ENCODE measurements at places on chromosomes 11 and 22. TPM values are rescaled to one million over a fixed set of nuclear protein-coding genes. Genes with fewer than 3 reads are reported as not detected.

- H3K4me1 ChIP-seq: peaks cover 34% of the 10 kb centered on the region
- H3K4me3 ChIP-seq: no peak overlapping the region
- H3K27me3 ChIP-seq: no peaks in the 10 kb centered on the region
- DNase-seq: peak; percentile 77
- H3K27ac ChIP-seq: peak overlapping the region; percentile 56
- no peaks in the 10 kb centered on the region for H3K36me3 ChIP-seq
These were observed 29.5 kb upstream of the MYH9 start for GRCh38 chr22:36417281-36417686.

GRAP2 gene
- 7.2 TPM for total RNA-seq

DNA sequence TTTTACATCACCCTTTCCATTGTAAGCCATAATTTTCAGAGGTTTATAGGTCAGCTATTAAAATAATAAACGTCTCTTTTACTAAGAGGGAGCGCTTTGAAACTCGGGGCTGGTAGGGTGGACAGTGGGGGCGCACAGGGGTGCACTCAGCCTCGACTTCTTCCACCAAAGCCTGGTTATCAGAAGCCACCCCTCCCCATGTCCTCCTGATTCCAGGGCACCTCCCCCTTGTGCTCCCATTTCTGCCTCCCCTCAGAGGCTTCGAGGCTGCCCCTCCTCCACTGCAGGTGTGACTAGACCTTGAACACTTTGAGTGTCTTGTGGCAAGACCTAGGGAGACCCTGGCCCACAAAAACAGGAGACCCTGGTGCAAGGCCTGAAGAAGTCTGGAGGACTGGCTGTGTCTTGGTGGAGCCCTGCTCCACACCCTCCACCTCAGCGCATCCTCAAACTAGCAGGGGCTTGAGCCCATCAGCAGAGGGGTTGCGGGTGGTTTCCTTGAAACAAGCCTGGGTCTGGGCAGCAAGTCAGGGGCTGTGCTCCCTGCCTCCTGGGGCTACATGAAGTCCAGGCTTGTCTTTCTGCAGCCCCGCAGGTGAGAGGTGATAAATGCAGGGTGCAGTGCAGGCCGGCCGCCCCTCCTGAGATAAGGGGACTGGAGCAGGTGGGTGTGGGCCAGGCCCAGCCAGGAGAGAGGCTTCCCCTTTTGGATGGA lies 3.0 kb downstream of the CDKN1C start:
- no peak overlapping the region for H3K4me3 ChIP-seq
- H3K36me3 ChIP-seq: no peaks in the 10 kb centered on the region
- no peaks in the 10 kb centered on the region for H3K27me3 ChIP-seq
- DNase-seq: no peak
- H3K4me1 ChIP-seq: peaks cover 15% of the 10 kb centered on the region

DNA sequence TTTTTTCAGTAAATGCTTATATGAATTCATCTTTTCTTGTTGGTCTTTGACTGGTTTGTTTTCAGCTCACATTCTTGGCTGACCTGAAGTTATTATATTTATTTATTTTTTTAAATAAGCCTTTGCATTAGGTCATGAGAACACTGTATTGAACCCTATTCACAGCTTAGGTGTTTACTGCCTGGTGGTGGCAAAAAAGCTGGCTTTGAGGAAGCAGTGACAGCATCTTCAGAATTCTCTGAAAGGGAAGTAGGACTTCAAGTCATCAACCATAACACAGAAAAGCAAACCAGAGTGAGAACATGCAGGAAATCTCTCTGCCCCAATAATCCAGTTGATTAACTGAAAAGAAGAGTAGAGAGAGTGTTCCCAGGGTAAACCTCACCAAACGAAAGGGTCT lies 30.3 kb upstream of the MMP13 start:
- no peak overlapping the region for H3K4me3 ChIP-seq
- no peak for DNase-seq
- H3K36me3 ChIP-seq: no peaks in the 10 kb centered on the region
- no peak overlapping the region for H3K27ac ChIP-seq

UPB1 gene
- total RNA-seq: not detected

- no peaks in the 10 kb centered on the region for H3K4me1 ChIP-seq
- DNase-seq: peak; percentile 35
- H3K27me3 ChIP-seq: no peaks in the 10 kb centered on the region
These were observed 62.1 kb upstream of the NUP50 start for GRCh38 chr22:45101515-45102227.

OR52A1 gene
- not detected for total RNA-seq

DNA sequence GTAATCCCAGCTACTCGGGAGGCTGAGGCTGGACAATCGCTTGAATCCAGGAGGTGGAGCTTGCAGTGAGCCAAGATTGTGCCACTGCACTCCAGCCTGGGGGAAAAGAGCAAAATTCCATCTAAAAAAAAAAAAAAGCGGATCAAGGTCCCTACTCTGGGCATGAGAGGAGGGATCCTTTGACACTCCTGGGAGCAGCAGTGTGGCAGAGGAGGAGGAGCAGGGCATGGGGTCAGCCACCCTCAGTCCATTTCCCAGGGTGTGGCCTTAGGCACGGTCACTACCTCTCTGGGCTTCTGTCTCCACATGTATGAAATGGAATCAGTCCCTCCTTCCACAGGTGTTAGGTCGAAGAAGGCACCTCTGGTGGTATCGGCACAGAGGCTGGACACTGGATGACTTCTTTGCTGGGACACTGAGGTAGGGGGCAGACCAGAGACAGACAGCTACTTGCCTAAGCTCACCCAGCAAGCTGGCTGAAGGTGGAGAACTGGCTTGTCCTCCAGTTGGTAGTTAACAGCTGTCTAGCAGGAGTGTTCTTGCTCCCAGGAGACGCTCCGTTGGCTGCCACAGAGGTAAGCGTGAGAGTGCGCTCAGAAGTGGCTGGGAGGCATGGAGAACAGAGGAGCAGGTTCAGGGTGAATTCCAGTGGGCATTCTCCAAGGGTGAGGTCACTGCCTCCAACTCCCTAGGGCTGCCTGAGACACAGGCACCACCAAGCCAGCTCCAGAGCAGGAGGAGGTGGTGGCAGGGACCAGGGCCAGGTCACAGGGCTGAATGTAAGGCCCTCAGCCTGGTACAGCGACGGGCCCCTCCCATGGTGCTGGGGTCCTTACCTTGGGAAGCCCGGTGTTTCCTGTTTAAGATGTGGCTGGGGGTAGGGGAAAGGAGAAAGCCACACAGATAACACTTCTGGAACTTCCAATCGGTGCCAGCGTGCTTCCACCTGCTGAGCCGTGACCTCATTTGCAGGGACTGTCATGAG lies 19.5 kb downstream of the TXN2 start:
- H3K4me3 ChIP-seq: no peak overlapping the region
- H3K4me1 ChIP-seq: peaks cover 38% of the 10 kb centered on the region
- peak overlapping the region; percentile 91 for H3K27ac ChIP-seq
- H3K36me3 ChIP-seq: no peaks in the 10 kb centered on the region
- no peaks in the 10 kb centered on the region for H3K27me3 ChIP-seq

GRCh38 chr11:3052567-3052966 lies 4.7 kb downstream of the CARS1 start:
- peaks cover 23% of the 10 kb centered on the region for H3K4me1 ChIP-seq
- peaks cover 4% of the 10 kb centered on the region for H3K36me3 ChIP-seq
- no peak overlapping the region for H3K4me3 ChIP-seq
- no peak for DNase-seq
- H3K27me3 ChIP-seq: no peaks in the 10 kb centered on the region

GRCh38 chr11:107929611-107930200 lies 1.5 kb downstream of the RAB39A start:
- no peak for DNase-seq
- H3K36me3 ChIP-seq: no peaks in the 10 kb centered on the region
- no peak overlapping the region for H3K27ac ChIP-seq
- no peak overlapping the region for H3K4me3 ChIP-seq

GRCh38 chr11:61700212-61700611 lies 20.0 kb downstream of the DAGLA start:
- H3K27ac ChIP-seq: no peak overlapping the region
- peaks cover 17% of the 10 kb centered on the region for H3K4me1 ChIP-seq
- H3K36me3 ChIP-seq: no peaks in the 10 kb centered on the region
- no peaks in the 10 kb centered on the region for H3K27me3 ChIP-seq

- H3K4me3 ChIP-seq: no peak overlapping the region
- H3K4me1 ChIP-seq: no peaks in the 10 kb centered on the region
- H3K27me3 ChIP-seq: no peaks in the 10 kb centered on the region
- no peaks in the 10 kb centered on the region for H3K36me3 ChIP-seq
- no peak overlapping the region for H3K27ac ChIP-seq
These were observed 7.7 kb upstream of the GLYATL1B start for GRCh38 chr11:59078435-59078834.

- no peak overlapping the region for H3K4me3 ChIP-seq
- DNase-seq: no peak
- no peaks in the 10 kb centered on the region for H3K36me3 ChIP-seq
- H3K4me1 ChIP-seq: no peaks in the 10 kb centered on the region
- H3K27ac ChIP-seq: no peak overlapping the region
- no peaks in the 10 kb centered on the region for H3K27me3 ChIP-seq
These were observed 274.4 kb upstream of the SYN3 start for GRCh38 chr22:33332538-33332937.

ENTHD1 gene
- not detected for total RNA-seq

GLYAT gene
- not detected for total RNA-seq

TENM4 gene
- total RNA-seq: 156 TPM

DNA sequence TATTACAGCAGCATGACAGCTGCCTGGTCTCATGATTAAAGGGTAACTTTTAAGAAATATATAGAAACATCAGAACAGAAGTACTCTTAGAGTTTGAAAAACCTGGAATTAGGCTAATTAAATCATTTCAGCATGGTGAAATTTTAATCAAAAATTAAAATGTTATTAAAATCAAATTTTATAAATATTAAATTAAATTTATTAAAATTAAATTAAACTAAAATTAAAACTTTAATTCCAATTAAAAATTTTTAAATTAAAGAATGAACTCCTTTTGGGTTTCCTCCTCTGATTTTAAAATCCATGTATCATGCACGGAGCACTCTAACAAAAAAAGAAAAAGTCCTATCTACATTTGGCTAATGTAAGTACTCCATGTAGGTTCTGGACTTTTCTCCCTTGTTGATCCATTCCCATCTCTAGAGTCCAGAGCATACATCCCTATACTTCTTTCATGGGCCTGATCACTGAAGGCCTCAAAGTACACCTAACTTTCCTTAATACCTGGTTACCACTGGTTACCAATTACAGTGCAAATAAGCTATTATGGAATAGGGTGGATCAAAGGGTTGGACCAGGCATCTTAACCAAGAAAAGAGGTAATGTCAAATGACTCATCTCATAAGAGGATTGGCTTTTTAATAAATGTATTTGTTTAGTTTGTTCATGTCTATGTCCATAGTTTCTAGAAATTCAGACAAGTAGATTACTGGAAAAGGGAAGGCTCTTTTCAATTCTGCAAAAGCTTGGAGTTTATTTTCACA lies 48.4 kb upstream of the MUC15 start:
- peaks cover 5% of the 10 kb centered on the region for H3K4me1 ChIP-seq
- no peak for DNase-seq
- no peak overlapping the region for H3K4me3 ChIP-seq
- H3K27me3 ChIP-seq: no peaks in the 10 kb centered on the region
- no peaks in the 10 kb centered on the region for H3K36me3 ChIP-seq

- no peak overlapping the region for H3K4me3 ChIP-seq
- H3K27me3 ChIP-seq: no peaks in the 10 kb centered on the region
- no peak for DNase-seq
- no peak overlapping the region for H3K27ac ChIP-seq
- no peaks in the 10 kb centered on the region for H3K36me3 ChIP-seq
- H3K4me1 ChIP-seq: peaks cover 9% of the 10 kb centered on the region
These were observed 1.1 kb downstream of the SCGB1A1 start for GRCh38 chr11:62419943-62420342.

- H3K27ac ChIP-seq: no peak overlapping the region
- H3K4me1 ChIP-seq: peaks cover 6% of the 10 kb centered on the region
- no peaks in the 10 kb centered on the region for H3K36me3 ChIP-seq
- peak; percentile 75 for DNase-seq
- no peak overlapping the region for H3K4me3 ChIP-seq
These were observed 23.4 kb downstream of the ARFGAP2 start for GRCh38 chr11:47152953-47153950.

- H3K4me3 ChIP-seq: no peak overlapping the region
- H3K27me3 ChIP-seq: no peaks in the 10 kb centered on the region
- no peak overlapping the region for H3K27ac ChIP-seq
- H3K36me3 ChIP-seq: no peaks in the 10 kb centered on the region
- H3K4me1 ChIP-seq: no peaks in the 10 kb centered on the region
These were observed 56.3 kb upstream of the TP53I11 start for GRCh38 chr11:45007011-45007410.

DNA sequence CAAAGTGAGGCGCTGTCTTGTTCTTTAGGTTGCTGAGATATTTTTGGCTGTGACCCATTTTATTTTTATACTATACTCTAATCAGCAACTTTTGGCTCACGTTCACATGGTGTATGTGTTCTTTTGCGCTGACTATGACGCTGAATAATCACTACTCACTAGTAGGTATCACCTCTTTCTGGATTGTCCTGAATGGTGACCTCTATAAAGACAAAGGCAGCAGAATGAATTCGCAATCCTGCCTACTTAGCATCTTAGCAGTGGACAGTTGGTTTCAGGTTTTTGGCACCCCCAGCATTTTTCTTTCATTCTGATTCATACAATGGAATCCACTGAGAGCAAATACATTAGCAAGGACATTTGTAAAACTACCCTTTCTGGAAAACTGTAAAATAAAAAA lies 351.3 kb downstream of the JRKL start:
- no peaks in the 10 kb centered on the region for H3K36me3 ChIP-seq
- no peak overlapping the region for H3K27ac ChIP-seq
- no peak for DNase-seq
- H3K4me3 ChIP-seq: no peak overlapping the region

DNA sequence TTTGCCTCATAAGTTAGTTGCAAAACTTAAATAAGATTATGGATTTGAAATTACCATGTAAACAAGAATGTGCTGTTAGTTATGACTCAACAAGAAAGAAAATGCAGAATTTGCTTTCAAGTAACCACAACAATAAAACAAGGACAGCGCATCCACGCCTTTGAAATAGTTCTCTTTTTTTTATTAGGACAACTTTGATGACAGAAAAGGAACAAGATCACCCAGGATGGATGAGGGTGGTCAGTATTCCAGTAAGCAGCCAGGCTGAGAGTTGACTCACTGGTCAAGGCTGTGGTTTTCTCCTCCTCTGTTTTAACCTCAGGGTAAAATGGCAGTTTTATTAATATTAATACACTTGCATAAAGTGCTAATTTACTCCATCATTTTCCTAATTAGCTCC lies 544.4 kb downstream of the OPCML start:
- DNase-seq: no peak
- no peak overlapping the region for H3K4me3 ChIP-seq
- H3K36me3 ChIP-seq: no peaks in the 10 kb centered on the region
- no peaks in the 10 kb centered on the region for H3K4me1 ChIP-seq
- no peak overlapping the region for H3K27ac ChIP-seq

DRD4 gene
- 0.89 TPM for total RNA-seq

PPM1F gene
- 26.4 TPM for total RNA-seq

PANX1 gene
- 21.7 TPM for total RNA-seq

DNA sequence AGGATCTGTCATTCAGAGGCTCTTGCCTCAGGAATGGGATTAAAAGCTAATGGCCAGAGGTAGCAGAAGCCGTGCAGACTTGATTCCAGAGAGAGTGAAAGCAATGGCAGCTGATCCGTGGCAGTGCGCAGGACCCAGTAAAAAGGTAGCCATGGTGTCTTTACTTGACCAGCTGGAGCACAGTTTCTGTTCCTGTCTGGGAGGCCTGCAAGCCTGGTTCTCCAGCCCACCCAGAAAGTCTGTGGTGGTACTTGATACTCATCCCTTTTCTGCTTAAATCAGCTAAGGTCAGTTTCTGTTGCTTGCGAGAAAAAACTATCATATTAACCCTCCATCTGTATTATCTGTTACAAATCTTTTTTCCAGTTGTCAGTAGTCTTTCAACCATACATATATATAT lies 86.7 kb downstream of the RPS6KA4 start:
- H3K27ac ChIP-seq: no peak overlapping the region
- no peak overlapping the region for H3K4me3 ChIP-seq
- H3K4me1 ChIP-seq: peaks cover 15% of the 10 kb centered on the region
- H3K27me3 ChIP-seq: no peaks in the 10 kb centered on the region
- no peaks in the 10 kb centered on the region for H3K36me3 ChIP-seq
- no peak for DNase-seq

Data from thyroid gland (tissue), 4 donors.